ENCODE measurements at places on chromosomes 13 and 19.

DNA sequence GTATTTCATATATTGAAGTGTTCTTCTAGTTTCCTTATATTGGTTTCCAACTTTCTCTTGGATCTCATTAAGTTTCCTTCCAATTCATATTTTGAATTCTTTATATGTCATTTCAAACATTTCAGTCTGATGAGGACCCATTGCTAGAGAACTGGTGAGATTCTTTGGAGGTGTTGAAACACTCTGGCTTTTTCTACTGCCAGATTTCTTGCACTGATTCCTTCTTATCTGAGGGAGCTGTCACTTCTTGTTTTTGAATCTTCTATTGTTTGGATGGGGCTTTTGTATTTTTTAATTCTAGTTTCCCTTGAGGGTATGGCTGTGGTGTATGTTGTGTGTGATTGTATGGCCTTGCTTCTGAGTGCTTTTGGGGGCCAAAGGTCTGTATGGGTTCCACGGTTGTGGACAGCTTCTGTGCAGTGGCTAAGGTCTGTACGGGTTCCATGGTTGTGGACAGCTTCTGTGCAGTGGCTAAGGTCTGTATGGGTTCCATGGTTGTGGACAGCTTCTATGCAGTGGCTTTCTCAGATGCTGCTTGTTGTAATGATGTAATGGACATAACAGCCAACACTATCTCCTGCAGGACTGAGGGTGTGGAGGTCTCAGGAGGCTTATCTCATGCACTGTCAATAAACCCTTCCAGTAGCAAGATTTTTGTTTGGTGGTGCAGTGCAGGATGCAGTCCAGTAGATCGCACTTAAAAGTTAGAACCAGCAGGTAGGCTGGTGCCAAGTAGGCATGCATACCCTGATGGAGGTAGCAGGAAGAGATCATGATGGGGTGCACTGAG lies 36.8 kb downstream of the ACSBG2 start:
- DNase-seq, result no peak

DNA sequence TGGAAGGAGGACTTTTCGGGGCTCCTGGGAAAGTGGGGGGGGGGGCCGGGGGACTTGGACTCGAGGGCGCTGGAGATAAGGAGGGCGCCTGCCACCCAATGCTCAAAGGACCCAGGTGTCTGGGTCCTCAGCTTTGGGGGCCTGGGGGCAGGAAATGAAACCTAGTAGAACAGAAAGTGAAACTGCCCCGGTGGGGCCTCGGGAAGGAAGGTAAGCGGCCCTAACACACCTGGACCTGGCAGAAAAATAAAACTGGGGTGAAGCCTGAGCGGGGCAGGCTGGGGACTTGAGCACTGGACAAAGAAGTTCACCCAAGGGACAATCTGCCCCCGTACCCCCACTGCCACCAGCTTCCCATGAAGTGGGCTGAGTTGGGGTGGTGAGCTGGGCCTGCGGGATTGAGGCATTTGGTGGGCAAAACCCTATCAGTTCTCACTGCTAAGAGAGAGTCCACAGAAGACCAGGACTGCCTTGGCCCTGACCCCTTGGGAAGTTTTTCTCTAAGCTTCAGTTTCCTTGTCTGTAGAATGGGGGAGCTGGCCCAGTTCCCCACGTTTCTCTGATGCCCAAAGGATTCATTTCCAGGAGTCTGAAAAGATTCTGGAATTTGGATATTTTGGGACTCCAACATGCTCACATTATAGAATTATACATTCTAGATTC lies 2.3 kb downstream of the PRKD2 start:
- peak; percentile 34 for DNase-seq

GRCh38 chr13:75365724-75366173 lies 116.2 kb downstream of the TBC1D4 start:
- DNase-seq, result no peak

GRCh38 chr19:33376423-33376822 lies 2.9 kb downstream of the CEBPG start:
- no peak for DNase-seq
